ENCODE measurements at places on chromosomes 4 and X.

GRCh38 chr4:13212936-13213335, 271.2 kb downstream of the RAB28 start:
- no peak for DNase-seq

- DNase-seq, result no peak
These were observed 4.8 kb downstream of the LRRC66 start for GRCh38 chr4:52015366-52015765.

DNA sequence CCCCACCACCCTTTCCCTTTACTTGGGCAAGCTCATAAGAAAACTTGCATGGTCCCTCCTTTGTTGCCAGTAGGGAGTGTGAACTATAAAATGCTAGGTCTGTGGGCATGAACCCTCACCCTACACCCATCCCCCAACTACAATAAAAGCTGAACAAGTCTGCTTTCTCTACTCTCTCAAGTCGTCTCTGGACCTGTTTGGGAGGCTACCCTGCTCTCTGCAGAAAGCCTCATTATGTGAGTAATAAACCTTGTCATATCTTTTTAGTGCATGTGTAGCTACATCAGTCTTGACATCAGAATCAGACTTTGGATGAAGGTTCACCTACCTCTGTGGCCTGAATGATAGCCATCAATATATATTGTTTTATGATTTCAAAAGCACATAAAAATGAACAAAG, 155.4 kb upstream of the FAM241A start:
- DNase-seq, result no peak

GRCh38 chrX:112746812-112747595, 67.3 kb upstream of the LHFPL1 start:
- no peak for DNase-seq

GRCh38 chr4:87679449-87680169, 29.5 kb downstream of the DMP1 start:
- peak; percentile 71 for DNase-seq

DNA sequence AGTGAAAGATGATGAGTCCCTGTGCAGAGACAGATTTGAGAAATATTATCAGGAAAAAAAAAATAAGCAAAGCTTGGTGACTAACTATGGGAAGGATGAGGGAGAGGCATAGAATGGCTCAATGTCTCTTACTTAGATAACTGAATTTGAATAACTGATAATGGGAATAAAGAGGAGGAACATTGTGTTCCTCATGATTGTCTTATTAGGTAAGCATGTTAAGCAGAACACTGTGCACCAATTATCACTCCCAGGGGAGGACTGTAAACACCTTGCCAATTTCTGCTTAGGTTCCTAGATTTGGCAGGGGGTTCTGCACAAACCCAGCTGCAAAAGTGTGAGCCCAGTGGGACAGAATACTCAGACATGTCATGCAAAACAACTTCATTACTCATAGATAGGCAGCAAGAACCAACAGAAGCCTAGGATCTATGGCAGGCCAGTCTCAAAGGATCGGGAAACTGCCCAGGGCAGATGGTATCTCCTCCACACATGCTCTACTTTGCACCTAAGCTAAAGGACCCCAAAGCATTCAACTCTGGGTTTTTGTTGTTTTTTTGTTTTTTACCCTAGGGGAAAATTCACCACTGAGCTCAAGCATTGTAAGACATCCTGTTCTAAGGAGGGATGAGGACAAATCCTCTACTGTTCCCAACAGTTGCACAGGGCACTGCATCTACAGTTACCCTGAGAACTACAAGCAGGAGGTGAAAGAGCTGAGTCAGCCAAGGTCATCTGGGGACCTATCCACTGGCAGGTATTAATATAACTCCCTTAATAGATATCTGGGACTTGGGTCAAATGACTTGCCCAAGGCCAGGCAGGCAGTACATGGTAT, 907.0 kb downstream of the RAPGEF2 start:
- no peak for DNase-seq

DNA sequence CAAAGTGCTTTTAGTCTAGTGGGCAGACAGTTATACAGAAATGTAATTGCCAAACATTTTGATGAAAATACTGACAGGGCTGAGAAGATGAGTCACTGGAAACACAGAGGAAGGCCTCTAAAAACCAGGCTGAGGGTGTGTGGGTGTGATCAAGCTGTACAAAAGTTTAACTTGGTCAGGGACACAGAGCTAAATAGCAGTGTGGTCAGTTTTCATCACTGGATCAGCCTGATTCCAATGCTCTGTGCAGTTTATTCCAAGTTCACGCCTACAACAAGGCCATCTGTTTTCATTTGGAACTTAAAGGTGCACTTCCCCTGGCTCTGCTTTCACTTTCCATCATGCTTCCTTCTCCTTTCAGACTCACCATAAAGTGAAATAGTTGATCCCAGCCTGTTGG, 10.6 kb downstream of the CENPVL3 start:
- DNase-seq, result no peak

- no peak for DNase-seq
These were observed 22.2 kb downstream of the RBPJ start for GRCh38 chr4:26343038-26343398.

DNA sequence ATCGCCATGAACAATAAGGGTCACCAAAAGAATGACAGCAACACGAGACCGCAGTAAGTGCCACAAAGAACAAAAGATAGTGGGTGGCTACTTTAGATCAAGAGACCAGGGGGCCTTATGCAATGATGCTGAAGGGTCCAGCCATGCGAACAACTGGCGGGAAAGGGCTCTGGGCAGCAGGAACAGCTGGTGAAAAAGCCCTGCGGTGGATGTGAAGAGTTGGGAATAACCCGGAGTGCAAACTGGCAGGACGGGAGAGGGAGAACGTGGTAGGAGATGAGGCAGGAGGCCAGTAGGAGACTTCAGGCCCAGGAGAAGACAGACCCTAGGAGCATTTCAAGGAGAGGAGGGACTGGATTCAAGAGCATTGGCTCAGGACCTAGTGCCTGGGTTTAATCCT, 120.2 kb downstream of the AFAP1 start:
- DNase-seq, result no peak
